Amygdala (tissue), 56 donors: ENCODE measurements at places on chromosomes 5 and 9.

GRCh38 chr9:77291714-77292113, 114.4 kb downstream of the VPS13A start:
- DNase-seq = no peak

- DNase-seq = no peak
These were observed 8.7 kb upstream of the ST6GALNAC6 start for GRCh38 chr9:127907867-127908659.

DNA sequence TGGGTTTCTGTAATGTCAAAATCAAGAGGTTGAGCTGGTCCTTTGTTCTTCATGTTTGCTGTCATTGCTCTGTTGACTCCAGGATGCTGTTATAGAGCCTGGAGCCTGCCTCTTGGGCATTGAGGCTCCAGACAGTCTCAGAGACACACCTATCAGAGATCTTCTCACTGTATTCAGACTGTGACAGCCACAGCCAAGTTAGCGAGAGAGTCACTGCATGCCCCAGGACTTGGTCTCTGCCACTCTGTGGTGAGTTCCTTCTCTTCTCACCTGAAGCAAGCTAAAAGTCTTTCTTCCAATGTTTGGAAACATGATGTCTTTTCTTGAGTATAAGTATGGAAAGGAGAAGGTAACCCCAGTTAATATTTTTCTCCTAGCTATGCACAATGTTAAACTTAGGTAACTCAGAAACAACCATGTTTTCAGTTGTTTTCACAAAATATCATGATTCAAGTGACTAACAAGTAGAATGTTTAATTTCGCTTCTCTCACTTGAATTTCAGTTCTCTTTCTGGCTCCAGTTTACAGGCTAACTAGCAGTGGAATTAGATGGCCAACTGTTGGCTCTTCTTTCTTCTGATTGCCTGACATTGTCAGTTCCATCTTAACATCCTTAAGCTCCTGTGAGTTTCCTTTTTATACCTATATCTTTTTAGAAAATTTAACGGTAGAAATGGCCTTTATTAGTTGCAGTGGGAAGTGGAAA, 20.6 kb upstream of the ZFYVE16 start:
- no peak for DNase-seq

- DNase-seq = no peak
These were observed 6.7 kb upstream of the GCNT4 start for GRCh38 chr5:75058986-75059535.

- no peak for DNase-seq
These were observed 108.4 kb downstream of the ROR2 start for GRCh38 chr9:91841591-91841990.

GRCh38 chr5:21237461-21237860, 1249.5 kb upstream of the CDH18 start:
- DNase-seq = no peak

GRCh38 chr9:69743930-69744329, 15.9 kb downstream of the PTAR1 start:
- no peak for DNase-seq
